ENCODE measurements at places on chromosomes 16 and 17.
A peak's percentile ranks its signal among the peaks of the same experiment; 100 is the strongest.

GRCh38 chr16:2842340-2843000 is 12.4 kb downstream of the ZG16B start:
- DNase-seq: peak; percentile 73

- DNase-seq: no peak
Measured at GRCh38 chr17:76363107-76363842, 9.6 kb upstream of the PRPSAP1 start.

- no peak for DNase-seq
Measured at GRCh38 chr17:77324227-77324626, 183.5 kb downstream of the SEC14L1 start.

- no peak for DNase-seq
Measured at GRCh38 chr16:66135421-66135831, 231.1 kb upstream of the CDH5 start.

- DNase-seq: no peak
Measured at GRCh38 chr16:58046054-58046881, 20.7 kb downstream of the MMP15 start.

GRCh38 chr17:74987909-74988711 is 678 bp downstream of the CDR2L start:
- no peak for DNase-seq

GRCh38 chr16:81627024-81627423 is 152.1 kb upstream of the PLCG2 start:
- DNase-seq: no peak

DNA sequence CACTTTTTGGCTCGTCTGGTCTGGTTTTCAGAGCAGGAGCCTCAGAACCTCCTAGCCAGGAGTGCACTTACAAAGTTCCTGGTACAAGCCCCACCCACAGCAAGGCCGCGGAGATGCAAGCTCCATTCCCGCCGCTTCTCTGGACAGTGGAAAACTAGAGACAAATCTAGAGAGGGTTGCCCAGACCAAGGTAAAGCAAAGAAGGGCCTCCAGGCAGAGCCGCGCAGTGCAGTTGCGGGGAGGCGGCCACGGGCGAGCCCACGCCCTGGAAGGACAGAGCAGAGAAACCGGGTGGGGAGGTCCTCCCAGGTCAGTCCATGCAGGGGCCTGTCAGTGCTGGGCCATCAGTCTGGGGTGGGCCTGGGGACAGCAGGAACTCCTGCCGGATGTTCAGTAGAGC is 11.0 kb upstream of the OSGIN1 start:
- no peak for DNase-seq

DNA sequence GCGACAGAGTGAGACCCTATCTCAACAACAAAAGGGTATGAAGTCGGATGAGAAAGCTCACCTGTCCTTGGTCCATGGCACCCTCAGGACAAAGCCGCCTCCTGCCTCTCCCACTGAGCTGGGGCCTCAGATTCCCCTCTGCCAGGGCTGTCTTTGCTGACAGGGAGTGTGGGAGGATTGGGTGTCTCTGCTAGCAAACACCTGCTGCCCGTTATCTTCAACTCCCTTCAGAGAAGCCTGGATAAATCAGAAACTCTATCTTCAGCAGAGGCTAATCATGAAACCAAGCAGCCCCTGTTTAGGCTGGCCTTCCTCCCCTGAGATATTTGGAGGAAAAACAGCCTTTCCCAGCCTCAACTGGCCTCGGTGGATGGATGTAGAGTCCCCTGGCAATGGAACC is 36.3 kb upstream of the CDH1 start:
- no peak for DNase-seq
